ENCODE measurements at places on chromosomes 6 and 20. TPM values are rescaled to one million over a fixed set of nuclear protein-coding genes. Genes with fewer than 3 reads are reported as not detected.

Gene HLA-DOB
- 0.29 TPM for total RNA-seq

Gene SMOC2
- total RNA-seq, result not detected

Gene RIPOR2
- total RNA-seq, result 0.44 TPM

Gene CRIP3
- total RNA-seq, result 0.29 TPM

Gene MRAP2
- 0.07 TPM for total RNA-seq

Gene TRAPPC3L
- not detected for total RNA-seq

GRCh38 chr6:122028933-122029522, 370.4 kb upstream of the HSF2 start:
- DNase-seq, result peak; percentile 41

DNA sequence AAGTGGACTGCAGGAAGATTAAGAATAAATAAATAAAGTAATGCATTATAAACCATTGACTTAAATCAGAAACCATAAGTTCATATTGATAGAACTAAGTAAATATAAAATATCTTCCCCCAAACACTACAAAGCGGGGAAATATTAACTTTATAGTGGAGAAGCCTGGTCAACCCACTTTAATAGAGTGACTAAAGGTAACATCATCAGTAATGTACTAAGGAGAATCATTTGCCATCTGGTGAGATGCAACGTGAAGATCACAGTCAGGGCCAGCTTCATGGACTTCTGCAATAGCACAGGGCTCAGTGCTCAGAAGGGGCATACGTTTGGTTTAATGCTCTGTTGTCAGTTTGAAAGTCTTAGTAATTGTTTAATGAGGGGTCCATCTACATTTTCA, 58.8 kb upstream of the CD83 start:
- peak; percentile 91 for DNase-seq

DNA sequence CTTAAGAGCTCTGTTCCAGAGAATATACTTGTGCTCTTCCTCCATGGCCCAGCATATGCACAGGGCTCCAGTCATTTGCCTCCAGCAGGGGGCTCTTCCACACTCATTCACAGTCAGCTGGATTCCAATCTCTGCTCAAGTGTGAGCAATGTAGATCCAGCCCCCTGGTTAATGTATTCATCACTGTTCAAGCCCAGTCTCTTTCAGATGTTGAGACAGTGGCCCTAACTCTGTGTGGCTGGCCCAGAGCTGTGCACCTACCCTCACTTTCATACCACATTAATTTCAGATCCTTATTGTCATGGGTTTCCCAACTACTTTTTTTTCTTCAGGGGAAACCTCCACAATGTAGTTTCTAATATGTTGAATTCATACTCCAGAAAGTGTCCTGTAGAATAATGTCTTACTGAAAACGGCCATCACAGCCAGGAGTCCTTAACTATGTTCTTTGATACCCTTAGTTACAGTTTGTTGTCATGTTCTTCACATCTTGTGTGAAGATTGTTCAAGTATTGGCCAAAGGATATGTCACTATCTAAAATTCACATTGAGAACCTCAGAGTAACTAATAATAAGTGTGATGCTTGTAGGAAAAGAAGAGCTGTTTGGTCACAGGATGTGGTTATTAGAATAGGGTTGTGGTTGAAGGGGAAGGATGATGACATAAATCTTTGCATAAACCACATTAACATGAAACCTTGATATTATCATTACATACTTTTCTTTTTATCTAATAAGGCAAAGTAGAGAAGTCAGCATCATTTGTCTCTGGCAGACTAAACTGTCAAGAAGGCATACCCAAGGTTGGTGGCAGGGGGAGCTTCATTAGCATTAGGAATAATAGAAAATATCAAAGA, 14.4 kb upstream of the HLA-DQA1 start:
- peak; percentile 18 for DNase-seq

DNA sequence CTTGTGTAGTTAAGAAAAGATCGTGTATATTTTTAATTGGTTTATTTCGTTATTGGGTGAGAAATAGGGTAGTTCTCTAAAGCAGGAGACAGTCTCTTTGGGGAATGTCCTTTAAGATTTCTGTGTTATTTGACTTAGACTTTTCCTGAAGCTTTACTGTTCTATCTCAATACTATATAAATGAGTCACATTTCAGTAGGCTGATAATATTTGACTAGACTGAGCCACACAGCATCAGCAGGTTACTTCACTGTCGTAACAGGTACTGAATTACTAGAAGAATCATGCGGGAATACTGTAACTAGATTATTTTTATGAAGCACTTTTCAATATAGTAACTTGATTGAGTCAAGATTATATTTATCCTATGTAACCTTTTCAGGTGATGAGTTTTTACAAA, 1.4 kb downstream of the SMAP1 start:
- DNase-seq, result peak; percentile 68

- DNase-seq, result no peak
Observed at GRCh38 chr20:56769921-56770600, 141.0 kb downstream of the TFAP2C start.

DNA sequence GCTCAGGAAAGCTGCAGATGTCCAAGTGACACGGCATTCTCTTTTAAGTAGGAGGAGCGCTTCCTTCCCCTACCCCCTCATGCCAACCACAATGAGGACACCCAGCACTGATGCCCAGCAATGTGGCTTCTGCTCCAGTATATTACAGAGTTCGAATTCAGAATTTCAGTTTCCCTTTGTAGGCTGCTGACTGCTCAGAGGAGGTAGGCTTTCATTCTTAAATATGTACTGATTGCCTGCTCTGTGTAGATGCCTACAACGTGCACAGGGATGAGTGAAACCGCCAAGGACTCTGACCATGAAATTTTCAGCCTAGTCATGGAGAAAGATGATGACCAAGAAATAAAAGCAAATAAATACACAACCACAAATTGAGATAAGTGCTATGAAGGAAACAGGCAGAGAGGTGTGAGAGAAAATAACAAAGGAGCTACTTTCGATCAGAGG, 50.9 kb upstream of the TNFAIP3 start:
- no peak for DNase-seq

GRCh38 chr6:155481215-155481614, 25.6 kb upstream of the NOX3 start:
- no peak for DNase-seq

DNA sequence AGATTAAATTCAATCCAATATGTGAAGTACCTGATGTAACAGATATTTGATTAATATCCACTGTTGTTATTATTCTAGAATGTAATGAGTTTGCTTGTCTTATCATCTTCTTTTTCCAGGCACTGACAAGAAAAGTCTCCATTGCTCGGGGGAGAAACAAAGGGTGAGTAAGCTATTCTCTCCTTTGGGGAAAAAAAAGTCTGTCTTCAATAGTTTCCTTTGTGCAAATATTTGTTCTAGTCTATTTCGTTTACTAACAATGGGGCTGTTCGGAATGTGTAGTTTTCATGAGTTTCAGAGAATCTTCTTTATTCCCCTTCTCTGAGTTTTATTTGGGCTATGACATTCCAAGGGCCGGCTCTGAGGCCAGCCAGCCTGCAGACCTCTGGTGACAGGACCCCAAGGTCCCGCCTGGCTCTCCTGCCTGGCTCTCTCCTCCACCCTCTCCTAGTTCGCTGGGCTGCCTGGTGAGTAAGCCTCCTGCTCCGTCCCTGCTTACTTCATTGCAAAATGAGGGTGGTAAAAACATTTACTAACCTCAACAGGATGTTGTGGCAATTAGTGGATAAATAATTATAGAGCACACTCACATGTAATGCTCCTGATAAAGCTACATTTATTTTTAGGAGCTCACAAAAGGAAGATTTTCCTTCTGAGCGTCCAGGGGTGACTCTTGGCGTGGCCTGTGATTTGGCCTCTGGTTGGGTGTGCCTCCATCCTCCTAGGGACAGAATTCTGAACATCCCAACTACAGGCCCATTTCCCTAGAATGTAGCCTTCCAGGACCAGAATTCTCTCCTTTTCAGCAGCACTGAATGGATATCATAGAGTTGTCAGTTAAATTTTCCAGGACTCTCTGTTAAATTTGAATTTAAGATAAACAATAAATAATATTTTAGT, 43.1 kb upstream of the SNX9 start:
- peak; percentile 43 for DNase-seq

- no peak for DNase-seq
Observed at GRCh38 chr20:8438748-8439147, 306.7 kb downstream of the PLCB1 start.

- DNase-seq, result no peak
Observed at GRCh38 chr6:114151064-114151690, 180.2 kb upstream of the HDAC2 start.

DNA sequence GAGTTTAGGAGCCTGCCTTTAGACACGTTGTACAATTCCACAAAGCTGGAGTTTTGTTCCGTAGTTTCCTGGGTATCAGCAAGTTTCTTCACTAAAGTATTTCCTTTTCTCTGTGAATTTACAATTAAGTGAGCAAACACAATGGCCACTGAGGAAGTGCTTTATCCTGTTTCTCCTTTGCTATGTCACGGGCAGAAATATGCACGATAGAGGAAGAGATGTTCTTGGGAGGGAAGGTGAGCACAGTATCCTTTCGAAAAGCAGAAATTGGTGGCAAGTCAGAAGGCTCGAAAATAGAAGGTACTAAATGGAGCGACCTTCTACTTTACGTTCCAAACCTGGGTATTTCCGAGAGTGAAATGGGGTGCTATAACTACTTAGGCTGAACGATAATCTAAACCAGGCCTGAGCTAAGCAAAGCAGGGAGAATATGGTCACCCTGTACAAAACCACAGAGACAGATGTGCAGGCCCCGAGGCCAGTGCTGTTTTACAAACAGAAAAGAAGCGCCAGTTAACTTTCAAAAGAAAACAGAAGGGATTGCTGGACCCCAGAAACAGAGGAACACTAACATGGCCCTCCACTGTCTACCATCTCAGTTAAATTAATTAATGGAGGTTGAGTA, 259.6 kb downstream of the TBC1D7 start:
- no peak for DNase-seq

DNA sequence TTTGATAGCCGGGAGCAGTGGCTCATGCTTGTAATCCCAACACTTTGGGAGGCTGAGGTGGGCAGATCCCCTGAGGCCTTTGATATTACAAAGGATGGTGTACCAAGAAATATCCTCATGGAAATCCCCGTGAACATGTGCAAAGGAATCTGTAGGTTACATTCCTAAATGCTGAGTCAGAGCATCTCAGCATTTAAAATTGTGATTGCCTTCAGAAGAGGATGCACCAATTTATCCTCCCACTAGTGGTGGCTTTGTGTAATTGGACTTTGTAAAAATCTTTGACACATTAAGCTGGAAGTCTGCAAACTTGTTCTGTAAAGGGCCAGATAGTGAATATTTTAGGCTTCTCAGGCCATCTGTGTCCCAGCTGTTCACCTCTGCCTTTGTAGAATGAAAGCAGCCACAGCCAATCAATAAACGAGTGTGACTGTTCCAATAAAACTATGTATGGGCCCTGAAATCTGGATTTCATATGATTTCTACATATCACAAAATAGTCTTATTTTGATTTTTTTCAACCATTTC, 11.8 kb downstream of the TMEM14B start:
- peak; percentile 99 for DNase-seq

- no peak for DNase-seq
Observed at GRCh38 chr6:15658181-15658744, 4.6 kb downstream of the DTNBP1 start.

- no peak for DNase-seq
Observed at GRCh38 chr6:154341336-154341735, 15.3 kb downstream of the IPCEF1 start.

- DNase-seq, result no peak
Observed at GRCh38 chr6:136751991-136752390, 40.3 kb downstream of the MAP3K5 start.

DNA sequence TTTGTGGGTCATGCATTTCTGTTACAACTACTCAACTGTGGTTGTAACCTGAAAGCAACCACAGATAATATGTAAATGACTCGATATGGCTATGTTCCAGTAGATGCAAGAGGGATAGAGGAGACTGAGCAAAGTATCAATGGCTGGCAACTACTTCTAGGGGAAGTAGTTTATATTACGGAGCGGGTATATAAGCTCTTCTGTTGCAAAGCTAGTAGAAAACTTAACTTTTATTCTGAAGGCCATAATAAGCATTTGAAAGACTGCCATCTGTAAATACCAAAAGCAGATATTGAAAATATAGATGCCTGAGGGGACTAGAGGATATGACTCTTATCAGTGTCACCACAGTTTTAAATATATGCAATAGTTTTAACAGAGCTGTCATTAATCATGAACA, 655.3 kb downstream of the PHF3 start:
- DNase-seq, result peak; percentile 82

Measured in PC-3 (cell line).